Stimulated activated CD8-positive, alpha-beta memory T cell treated with anti-CD3 and anti-CD28 coated beads, Interleukin-4, amount 100 ng/mL, for 4 hours (primary cell): ENCODE measurements at places on chromosomes 3 and 15.

DNA sequence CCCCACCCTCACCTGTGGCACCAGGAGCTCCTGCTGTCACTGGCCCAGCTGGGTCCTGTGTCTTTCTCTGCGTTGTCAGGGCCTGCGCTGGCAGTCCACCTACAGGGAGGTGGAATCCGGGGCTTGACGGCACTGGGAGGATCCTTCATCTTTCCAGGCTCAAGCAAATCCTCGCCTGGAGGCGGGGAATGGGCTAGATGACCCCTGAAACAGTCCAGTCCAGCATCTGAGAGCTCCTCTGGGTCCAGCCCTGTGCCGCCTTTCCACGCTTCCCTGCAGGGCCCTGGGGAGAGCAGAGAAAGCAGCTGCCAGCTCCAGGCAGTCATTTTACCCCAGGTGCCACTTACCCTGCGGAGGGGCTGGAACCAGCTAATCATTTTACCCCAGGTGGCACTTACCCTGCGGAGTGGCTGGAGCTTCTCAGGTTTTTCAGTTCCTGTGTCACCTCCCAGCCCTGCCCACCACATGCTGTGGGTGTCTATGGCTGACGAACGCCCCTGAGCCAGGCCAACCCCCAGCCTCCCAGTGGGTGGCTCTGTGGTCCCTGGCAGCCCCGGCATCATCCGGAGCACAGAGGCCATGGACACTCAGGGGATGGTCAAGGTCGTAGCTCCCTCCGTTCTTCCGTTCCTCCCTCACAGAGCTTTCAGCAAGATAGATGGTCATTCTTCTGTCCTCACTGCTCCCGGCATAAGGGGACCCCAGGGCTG lies 17.9 kb upstream of the ADIPOQ start:
- no peak for DNase-seq

DNA sequence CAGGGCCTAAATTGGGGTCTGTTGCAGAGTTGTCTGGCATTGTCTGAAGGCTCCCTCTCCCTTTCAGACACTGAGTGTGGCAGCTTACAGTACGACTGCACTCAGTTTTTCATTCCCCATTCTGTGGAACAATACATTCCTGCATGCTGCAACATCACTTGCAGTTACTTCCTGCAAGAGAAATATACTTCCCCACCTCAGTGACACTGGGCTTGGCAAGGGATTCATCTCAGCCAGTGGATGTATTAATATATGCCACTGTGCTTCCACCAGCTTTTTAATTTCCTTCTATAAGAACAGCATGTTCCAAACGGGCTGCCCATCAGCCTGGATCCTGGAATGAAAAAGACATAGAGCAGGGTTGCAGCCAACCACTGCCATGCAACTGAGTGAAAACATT lies 23.1 kb downstream of the B3GALNT1 start:
- DNase-seq, result no peak

- no peak for DNase-seq
These were observed 78.0 kb upstream of the CCDC80 start for GRCh38 chr3:112718967-112719366.

DNA sequence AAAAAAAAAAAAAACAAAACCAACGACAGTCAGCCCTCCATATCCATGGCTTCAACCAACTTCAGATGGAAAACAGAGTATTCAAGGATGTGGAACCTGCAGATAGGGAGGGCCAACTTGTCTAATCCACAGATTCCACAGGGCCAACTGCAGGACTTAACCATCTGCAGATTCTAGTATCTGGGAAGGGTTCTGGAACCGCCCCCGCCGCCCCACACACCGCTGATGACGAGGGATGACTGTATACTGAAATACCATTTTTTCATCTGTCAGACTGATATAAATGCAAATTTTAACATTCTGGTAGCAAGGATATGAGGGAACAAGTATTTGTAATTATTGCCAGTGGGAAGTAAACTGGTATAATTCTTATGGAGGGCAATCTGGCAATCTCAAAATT lies 29.5 kb downstream of the ADPGK start:
- no peak for DNase-seq
